ENCODE measurements at places on chromosomes 4 and X.
A peak's percentile ranks its signal among the peaks of the same experiment; 100 is the strongest.

GRCh38 chrX:133633162-133633561, 217.9 kb upstream of the GPC4 start:
- DNase-seq = no peak

DNA sequence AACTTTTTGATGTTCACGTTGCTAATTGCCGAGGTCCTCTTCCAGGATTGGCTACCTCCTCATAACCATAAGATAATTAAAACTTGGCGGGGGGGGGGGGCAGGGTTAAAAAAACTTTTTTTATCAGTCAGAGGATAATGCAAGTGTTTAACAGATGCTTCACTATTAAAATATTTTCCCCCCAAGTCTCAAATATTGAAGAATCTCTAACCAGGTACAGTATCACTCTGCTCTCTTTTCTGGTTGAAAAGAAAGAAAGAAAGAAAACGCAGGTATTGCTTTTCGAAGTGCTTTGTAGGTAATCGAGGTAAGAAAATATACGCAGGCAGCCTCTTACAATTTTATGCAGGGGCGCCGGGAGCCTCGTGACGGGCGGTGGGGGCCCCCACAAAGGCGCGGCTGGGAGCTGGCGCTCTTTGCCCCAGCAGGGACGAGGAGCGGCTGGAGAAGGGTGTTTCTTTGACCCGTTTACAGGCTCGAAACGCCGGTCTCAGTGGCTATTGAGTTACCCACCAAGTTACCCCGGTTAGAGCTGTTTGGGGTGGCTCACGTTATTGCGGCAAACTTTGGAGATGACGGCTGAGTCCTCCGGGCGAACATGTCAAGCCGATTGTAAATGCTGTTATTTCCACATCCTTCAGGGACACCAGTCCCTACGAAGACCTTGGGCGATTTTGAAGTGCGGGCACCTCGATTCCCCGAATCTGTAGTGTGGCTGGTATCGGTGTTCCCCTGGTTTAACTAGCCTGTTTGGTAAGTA, 477 bp upstream of the HAND2 start:
- DNase-seq = no peak

DNA sequence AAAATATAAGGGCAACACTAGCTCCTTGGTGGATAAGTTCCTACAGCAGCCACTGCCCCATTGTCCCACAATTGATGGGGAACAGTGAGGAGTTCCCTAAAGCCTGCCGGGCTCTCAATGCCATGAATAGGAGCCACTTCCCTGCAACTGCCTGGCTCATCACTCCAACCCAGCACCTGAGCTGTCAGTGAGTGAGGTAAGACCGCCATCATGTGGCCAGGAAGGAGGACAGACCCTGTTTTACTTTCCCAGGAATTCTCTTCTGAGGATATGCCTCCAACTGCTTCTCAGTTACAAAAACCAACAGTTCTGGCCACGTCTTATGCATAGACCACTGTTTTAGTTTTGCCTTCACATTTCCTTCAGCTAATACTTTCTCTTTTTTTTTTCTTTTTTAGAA, 45.5 kb downstream of the SRPX start:
- no peak for DNase-seq

DNA sequence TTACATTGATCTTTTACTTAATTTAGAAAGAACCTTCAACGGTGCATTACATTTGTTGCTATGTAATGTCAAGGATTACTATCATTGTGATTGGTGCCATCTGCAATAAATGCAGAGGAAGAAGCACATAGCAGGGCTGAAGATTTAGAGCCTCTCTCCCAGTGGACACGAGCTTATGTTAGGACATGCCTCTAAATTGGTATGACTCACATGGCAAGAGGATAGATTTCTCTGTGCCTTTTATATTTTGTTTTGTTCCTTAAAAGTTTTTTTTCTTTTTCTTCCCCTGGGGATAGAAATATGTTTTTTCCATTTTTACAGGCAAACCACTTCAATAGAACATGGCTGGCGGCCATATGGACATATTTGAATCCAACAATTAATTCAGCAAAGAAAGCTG, 205.0 kb upstream of the HAND2 start:
- no peak for DNase-seq

GRCh38 chr4:151824656-151825055, 63.8 kb upstream of the GATB start:
- DNase-seq = no peak

DNA sequence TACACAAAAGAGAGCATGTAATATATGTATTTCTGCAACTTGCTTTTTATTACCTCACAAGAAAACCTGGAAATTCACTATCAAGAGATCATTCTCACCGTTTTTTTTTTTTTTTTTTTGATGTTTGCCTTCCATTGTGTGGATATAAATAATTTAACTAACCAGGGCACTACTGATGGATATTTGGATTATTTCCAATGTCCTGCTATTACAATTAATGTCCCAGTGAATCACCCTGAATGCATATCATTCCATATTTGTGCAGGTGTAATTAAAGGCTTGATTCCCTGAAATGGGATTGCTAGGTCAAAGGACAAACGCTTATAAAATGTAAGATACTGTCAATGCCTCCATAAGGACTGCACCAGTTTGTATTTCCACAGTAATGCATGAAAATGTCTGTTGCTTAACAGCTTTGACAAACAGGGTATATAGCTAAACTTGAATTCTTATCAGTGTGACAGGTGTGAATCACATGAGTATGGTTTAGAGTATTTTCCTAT, 87.8 kb downstream of the NCAPG start:
- DNase-seq = no peak

- DNase-seq = no peak
Measured at GRCh38 chr4:13455411-13455810, 28.7 kb downstream of the RAB28 start.

DNA sequence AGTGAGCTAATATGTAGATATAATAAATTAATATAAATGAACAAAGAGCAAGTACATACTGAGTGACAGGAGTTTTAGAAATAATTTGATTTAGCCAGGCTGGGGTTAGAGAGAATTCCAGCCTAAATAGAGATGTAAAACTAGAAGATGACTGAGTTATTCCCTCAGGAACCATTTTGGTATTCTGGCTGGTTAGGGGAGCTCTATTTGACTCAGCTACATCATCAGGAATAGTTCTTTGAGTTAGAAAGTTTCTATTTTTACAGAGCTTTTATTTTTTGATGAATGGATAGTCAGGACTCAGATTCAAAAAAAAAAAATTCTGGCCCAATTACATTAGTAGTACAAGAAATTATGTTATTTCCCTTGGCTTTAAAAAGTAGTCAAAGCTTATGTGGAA, 180.4 kb upstream of the MID1 start:
- DNase-seq = no peak

DNA sequence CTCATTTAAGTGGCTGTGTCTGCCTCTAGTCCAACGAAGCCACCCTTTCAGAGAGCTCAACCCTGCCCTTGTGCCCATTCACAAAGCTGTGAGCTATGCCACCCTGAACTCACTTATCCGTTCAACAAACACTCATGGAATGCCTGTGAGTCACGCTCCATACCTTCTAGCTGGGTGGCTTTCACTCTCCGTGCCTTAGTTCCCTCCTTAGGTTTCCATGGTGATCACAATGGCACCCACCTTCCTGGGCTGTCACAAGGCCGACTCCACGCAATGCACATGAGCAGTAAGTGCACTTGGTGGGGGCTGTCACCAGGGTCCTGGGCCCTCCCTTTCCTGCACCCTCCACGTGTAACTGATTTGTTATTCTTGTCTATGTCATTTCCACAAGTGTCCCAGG, 37.2 kb upstream of the PPP2R2C start:
- DNase-seq = no peak

- no peak for DNase-seq
Measured at GRCh38 chr4:8435656-8436121, 4.8 kb downstream of the ACOX3 start.

DNA sequence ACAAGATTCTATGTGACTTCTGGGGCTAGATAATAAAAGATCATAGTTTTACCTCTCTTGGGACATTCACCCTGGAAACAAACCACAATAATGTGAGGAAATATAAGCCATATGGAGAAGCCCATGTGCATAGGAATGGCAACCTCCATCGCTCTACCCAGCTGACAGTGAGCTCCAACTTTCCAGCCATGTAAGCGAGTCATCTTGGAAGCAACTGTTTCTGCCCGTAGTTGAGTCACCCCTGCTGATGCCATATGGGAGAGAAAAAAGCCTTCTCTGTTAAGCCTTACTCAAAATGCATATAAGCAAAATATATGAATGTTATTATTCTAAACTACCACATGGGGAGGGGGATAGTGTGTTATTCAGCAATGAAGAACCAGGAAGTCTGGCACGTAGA, 31.4 kb upstream of the RELL1 start:
- peak; percentile 23 for DNase-seq

DNA sequence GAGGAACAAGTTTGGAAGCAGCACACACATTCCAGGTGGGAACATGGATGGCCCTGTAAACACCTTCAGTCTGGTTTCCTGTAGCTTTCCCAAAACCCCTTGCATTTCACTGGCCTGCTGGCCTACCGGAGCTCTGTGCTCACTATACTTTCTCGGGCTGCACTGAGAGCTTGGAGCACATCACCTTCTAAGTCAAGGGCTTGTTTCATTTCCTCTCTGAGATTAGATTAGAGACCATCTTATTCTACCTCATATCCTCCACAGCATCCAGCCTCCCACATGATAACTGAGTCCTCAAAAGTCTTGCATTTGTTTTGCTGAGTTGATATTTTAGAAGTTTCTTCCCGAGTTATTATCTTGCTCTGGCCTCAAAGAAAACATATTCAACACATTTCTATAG, 147.7 kb downstream of the RASL11B start:
- no peak for DNase-seq

DNA sequence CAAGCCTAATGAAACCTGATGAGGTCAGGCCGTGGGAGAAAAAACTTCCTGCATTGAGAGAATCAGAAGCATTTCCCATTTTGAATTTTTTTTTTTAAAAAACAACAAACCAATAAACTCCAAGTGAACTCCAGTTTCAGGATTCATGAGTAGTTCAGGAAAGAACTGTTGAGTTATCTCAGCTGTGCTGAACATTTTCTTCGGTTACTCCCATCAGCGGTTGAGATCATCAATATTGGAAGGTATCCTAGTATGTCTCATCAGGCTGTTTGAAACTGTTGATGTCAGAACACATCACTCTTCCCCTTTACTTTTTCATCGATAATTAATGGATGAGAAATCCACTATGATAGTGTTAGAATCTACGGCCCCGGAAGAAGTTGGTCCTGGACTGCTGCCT, 82.4 kb upstream of the ADGRG2 start:
- no peak for DNase-seq

DNA sequence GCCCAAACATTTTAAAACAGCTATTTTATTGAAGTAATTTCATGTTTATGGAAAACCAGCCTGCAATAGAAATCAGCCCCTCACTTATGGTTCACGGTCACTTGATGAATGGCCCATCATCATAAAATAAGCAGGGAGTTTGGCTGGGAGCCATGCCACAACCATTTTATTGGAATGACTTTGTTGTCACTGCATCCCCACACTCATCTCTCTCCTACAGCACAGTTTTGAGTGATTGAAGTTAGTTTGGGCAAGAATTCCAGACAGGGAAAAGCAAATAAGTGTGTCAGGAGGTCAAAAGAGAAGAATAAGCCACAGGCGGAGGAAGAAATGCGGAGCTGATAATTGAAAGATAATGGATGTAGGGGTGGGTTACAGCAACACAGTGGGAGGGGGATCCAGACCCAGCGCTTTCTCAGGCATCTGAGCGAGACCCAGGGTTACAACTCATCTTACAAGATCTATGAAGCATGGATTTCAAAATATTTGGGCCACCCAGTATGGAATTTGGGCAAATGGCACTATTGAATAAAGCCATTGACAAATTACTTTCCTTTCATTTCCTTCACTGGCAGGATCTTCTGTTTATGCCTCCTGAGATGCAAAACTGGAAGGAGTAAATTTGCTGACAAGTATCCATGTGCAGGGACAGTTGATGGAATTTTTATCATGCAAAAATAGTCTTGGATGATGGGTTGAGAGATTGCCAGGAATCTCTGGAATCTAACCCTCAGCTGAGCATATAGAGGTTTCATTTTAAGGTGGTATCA, 100.8 kb downstream of the SHROOM3 start:
- no peak for DNase-seq

GRCh38 chr4:25299476-25300203, 12.9 kb upstream of the ZCCHC4 start:
- no peak for DNase-seq

DNA sequence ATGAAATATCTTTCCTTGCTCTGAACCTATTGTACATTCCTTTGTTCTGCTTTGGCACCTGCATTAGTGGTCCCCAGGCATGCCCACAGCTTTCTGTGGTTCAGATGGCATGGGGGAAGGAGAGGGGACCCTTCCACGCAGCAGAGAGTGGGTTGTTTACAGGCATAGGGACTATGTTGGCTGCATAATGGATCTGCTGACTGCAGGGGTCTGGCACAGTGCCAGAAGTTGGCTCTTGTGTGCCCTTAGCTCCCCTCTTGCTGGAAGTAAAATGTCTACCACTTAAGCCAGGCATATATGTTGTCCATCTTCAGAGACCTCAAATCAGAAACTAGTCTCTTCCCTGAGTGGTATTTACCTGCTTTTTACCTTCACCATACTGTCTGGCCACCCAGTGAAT, 651.9 kb upstream of the PCDH7 start:
- no peak for DNase-seq

DNA sequence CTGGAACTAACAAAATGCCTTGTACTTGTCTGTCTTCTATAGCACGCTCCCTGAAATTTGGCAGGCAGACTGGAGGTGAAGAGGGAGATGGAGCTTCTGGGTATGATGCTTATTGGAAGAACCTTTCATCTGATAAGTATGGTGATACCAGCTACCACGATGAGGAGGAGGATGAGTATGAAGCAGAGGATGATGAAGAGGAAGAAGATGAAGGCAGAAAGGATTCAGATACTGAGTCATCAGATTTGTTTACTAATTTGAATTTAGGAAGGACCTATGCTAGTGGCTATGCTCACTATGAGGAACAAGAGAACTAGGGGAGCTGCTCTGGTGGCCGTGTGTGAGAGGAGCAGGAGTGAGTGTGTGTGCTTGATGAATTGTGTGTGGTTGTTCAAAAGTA, 13.0 kb downstream of the ZNF330 start:
- DNase-seq = no peak

GRCh38 chr4:56690393-56690792, 9.3 kb upstream of the HOPX start:
- DNase-seq = no peak

GRCh38 chr4:150673793-150674192, 91.8 kb downstream of the MAB21L2 start:
- no peak for DNase-seq
